MCF 10A (cell line): ENCODE measurements at places on chromosomes 7 and 10.

DNA sequence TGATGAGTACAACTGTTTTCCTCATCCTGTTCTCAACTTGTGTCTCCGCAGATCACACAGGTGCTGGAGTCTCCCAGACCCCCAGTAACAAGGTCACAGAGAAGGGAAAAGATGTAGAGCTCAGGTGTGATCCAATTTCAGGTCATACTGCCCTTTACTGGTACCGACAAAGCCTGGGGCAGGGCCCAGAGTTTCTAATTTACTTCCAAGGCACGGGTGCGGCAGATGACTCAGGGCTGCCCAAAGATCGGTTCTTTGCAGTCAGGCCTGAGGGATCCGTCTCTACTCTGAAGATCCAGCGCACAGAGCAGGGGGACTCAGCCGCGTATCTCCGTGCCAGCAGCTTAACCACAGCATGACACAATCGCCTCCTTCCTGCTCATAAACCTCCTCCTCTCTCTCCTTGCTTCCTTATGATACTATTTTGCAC lies 126.7 kb upstream of the PRSS58 start:
- H3K4me3 ChIP-seq = no peak overlapping the region
- no peaks in the 10 kb centered on the region for H3K27me3 ChIP-seq
- no peaks in the 10 kb centered on the region for H3K36me3 ChIP-seq
- peak; percentile 90 for DNase-seq

DNA sequence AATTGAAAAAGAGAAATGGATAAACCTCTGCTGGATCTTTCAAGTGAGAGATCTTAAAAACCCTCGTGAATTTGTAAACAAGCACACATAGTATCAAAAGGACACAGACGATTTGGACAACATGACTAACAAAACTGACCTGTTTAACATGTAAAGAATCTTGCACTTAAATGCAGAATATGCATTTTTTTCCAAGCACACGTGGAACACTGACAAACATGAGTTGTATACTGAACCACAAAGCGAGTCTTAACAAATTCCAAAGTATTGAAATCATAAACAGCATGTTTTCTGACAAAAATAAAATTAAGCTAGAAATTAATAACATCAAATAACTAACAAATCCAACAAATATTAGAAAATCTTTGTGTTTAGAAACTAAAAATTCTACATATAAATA lies 65.0 kb upstream of the ZNF746 start:
- no peak overlapping the region for H3K27ac ChIP-seq
- H3K36me3 ChIP-seq = peaks cover 13% of the 10 kb centered on the region
- H3K4me3 ChIP-seq = no peak overlapping the region
- no peak for DNase-seq
- peaks cover 26% of the 10 kb centered on the region for H3K4me1 ChIP-seq
- H3K27me3 ChIP-seq = no peaks in the 10 kb centered on the region

- H3K27ac ChIP-seq = no peak overlapping the region
- peak overlapping the region; percentile 75 for H3K4me3 ChIP-seq
- H3K27me3 ChIP-seq = no peaks in the 10 kb centered on the region
- no peak for DNase-seq
These were observed 437.4 kb upstream of the GALNT17 start for GRCh38 chr7:70694434-70694970.

DNA sequence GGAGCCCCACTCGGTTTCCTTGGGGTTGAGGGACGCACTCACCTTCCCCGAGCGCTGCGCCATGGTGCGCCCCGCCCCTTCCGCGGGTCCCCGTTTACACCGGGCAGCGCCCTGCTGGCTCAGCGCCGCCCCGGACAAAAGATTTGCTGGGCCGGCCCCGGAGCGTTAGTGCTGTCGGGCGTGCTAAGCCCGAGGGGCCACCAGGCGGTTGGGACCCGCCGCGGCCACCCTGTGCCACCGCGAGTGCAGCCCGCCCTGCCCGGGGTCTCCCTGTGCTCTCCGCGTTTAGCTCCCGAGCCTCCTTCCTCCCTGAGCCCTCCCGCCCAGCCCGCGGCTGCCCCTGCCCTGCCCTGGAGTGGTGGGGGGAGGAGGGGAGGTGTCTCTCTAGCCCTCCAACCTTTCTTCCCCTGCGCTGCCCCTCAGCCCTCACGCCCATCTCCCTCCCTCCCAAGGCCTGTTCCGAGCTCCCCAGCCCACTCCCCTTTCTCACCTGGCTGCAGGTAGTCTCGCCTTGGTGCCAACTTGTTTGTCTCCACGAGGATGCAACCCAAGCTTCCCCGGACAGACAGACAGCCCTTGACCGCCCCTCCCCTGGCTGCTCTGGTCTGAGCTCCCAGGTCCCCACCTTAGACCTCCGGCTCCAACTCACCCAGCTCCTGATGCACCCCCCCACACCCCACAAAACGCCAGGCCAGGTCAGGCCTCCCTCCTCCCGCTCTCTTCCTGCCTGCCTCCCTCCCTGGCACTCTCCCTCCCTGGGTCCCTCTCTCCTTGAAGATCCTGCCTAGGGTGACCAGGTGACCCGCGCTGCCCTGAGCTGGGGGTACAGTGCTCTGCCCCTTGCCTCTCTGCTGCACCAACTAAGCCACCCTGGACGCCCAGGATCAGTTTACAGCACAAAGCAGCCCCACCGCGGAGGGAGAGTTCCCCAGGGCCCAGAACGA lies at the start of gene CRYGN:
CRYGN (minus strand) TSS at position 287 of the 944 bp plus-strand sequence; CDS start at position 63, 224 bp downstream.
- H3K4me1 ChIP-seq = peaks cover 7% of the 10 kb centered on the region
- H3K36me3 ChIP-seq = no peaks in the 10 kb centered on the region
- no peak within 1 kb of the TSS for H3K27ac ChIP-seq
- peaks cover 10% of the 10 kb centered on the region for H3K27me3 ChIP-seq

DNA sequence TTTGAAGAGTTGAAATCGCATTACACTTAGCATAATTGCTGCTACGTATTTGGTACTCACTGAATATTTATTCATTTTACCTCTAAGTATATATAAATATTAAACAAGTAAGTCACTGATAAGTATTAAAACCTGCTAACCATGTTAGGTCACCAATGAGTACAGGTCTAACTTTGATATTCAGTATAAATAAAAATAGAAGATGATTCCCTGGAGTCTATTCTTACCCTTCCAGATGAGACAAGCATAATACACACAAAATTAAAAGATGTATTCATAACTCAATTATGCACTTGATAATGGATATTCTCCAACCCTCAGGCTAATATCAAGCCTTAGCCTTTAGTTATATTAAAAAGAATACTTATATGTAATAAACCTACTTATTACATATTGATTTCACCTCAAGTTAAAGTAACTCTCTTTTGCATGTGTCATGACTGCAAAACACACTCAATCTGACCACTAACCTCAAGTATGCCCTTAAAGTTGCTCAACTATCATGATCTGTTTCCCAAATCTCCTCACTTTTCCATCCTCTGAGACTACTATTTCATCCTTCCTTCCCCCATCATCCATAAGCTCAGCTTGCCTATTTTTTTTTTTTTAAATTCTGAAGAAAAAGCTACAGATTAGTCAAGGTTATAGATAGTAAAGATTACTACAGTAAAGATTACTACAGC lies 46.8 kb downstream of the IPMK start:
- peak; percentile 16 for DNase-seq
- H3K27me3 ChIP-seq = no peaks in the 10 kb centered on the region
- H3K4me3 ChIP-seq = no peak overlapping the region
- no peak overlapping the region for H3K27ac ChIP-seq
- H3K4me1 ChIP-seq = peaks cover 11% of the 10 kb centered on the region

GRCh38 chr10:124296121-124296812 lies 122.5 kb downstream of the OAT start:
- H3K4me3 ChIP-seq = no peak overlapping the region
- peak; percentile 42 for DNase-seq
- H3K36me3 ChIP-seq = no peaks in the 10 kb centered on the region
- H3K27me3 ChIP-seq = no peaks in the 10 kb centered on the region
- H3K4me1 ChIP-seq = peaks cover 10% of the 10 kb centered on the region

DNA sequence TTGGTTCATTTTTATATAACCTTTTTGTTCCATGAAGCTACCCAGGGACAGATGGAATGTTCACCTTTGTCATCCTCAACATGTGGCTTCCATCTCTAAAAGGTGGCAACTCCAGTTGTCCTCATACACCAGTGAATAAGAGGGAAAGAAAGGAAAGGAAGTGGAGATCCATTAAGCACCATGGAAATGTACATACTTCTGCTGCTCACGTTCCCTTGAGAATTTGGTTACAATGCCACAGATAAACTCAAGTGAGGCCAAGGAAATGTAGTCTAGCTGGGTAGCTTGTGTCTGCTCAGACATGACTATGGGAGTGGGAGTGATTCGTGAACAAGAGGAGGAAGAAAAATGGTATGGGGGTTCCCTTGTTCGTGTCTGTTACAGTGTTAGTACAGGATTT lies 237.1 kb upstream of the FAM3C start:
- H3K4me3 ChIP-seq = no peak overlapping the region
- H3K4me1 ChIP-seq = no peaks in the 10 kb centered on the region
- peaks cover 6% of the 10 kb centered on the region for H3K36me3 ChIP-seq
- H3K27ac ChIP-seq = no peak overlapping the region
- no peak for DNase-seq

GRCh38 chr7:157799076-157799685 lies 462.4 kb downstream of the DNAJB6 start:
- H3K4me1 ChIP-seq = no peaks in the 10 kb centered on the region
- no peak overlapping the region for H3K4me3 ChIP-seq
- H3K36me3 ChIP-seq = peaks cover 14% of the 10 kb centered on the region
- no peak for DNase-seq

- peaks cover 34% of the 10 kb centered on the region for H3K4me1 ChIP-seq
- peak within 1 kb of the TSS; percentile 99 for H3K27ac ChIP-seq
- peaks cover 6% of the 10 kb centered on the region for H3K36me3 ChIP-seq
- peak; percentile 90 for DNase-seq
These were observed at the start of gene ZNF438 for GRCh38 chr10:31031558-31032257. TSS of gene ZNF438 (minus strand) at chr10:31031865. CDS start at chr10:30877034, 154,831 bp downstream.

DNA sequence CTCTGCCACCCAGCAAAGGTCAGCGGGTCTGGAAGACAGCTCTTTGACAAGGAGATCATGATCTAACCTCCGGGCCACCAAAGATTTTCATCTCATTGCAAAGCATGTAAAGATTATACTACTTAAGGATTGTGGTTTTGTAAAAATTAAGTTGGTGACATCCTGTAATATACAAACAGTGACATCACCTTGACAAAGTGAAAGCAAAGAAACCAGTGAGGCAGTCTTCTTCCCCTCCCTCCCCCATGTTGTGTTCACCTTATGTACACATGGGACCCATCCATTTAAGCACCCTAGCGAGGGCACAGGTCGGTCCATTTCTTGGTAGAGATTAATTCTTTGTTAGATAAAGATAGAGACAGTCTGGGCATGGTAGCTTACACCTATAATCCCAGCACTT lies 3.9 kb downstream of the MDH2 start:
- H3K4me3 ChIP-seq = no peak overlapping the region
- no peak overlapping the region for H3K27ac ChIP-seq
- H3K27me3 ChIP-seq = no peaks in the 10 kb centered on the region
- DNase-seq = no peak
- H3K36me3 ChIP-seq = peaks cover 66% of the 10 kb centered on the region

DNA sequence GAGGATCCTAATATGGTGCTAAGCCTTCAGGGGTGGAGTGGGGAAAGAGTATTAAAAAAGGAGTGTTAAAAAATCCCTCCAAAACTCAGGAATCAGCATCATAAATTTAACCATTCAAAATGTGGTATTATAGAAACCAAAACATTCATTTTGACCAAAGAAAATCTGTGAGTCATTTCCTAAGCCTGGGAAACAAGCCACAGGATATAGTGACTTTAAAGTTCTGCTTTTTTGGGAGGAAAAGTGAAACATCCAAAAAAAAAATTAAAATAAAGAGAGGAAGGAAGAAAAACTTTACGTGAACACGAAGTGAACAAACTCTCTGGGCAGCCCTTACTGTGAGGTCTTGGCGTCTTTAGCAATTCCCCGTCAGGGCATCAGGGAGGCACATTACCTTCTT lies 74.0 kb upstream of the GSDME start:
- H3K27me3 ChIP-seq = no peaks in the 10 kb centered on the region
- DNase-seq = peak; percentile 46
- peak overlapping the region; percentile 42 for H3K27ac ChIP-seq
- H3K4me1 ChIP-seq = peaks cover 48% of the 10 kb centered on the region

DNA sequence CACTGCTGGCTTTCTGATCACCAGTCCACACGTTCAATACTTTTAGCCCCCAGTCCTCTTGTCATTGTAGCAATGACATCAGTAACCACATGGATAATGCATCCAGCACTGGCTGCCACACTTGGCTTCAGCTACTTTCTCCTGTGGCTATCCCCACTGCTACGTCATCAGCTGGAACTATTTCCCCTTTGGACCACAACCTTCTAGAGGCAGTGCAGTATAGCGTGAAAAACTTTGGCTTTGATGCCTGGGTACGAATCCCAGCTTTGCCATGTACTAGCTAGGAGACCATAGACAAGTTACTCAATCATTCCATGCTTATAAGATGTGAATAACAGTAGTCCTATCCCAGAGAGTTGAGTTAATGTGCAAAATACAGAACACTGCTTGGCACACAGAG lies 63.2 kb downstream of the CCDC3 start:
- peaks cover 16% of the 10 kb centered on the region for H3K4me1 ChIP-seq
- H3K36me3 ChIP-seq = peaks cover 4% of the 10 kb centered on the region
- H3K4me3 ChIP-seq = no peak overlapping the region
- H3K27ac ChIP-seq = peak overlapping the region; percentile 50
- no peaks in the 10 kb centered on the region for H3K27me3 ChIP-seq
- DNase-seq = no peak

- H3K4me1 ChIP-seq = no peaks in the 10 kb centered on the region
- H3K27me3 ChIP-seq = peaks cover 80% of the 10 kb centered on the region
- DNase-seq = no peak
These were observed 113.4 kb downstream of the POU6F2 start for GRCh38 chr7:39091145-39091544.

- peak overlapping the region; percentile 90 for H3K27ac ChIP-seq
- H3K4me3 ChIP-seq = peak overlapping the region; percentile 69
- DNase-seq = peak; percentile 69
- peaks cover 35% of the 10 kb centered on the region for H3K4me1 ChIP-seq
- peaks cover 77% of the 10 kb centered on the region for H3K36me3 ChIP-seq
These were observed 76.9 kb downstream of the UBE2H start for GRCh38 chr7:129875745-129876411.

DNA sequence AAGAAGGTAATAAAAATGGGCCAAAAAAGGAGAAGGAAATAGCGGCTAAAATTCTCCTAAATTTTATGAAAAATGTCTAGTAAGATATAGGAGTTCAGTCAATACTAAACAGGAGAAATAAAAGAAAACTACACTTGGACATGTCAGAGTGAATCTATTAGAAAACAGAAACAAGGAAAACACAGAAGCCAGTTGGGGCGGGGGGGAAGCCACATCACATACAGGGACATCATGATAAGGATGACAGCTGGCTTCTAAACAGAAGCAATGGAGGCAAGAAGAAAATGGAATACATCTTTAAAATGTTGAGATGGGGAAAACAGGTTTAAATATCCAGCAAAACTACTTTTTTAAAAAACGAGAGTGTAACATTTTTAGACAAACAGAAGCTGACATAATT lies 77.8 kb downstream of the CUBN start:
- H3K4me1 ChIP-seq = peaks cover 4% of the 10 kb centered on the region
- no peaks in the 10 kb centered on the region for H3K27me3 ChIP-seq
- H3K27ac ChIP-seq = no peak overlapping the region
- no peak overlapping the region for H3K4me3 ChIP-seq
- H3K36me3 ChIP-seq = no peaks in the 10 kb centered on the region
- DNase-seq = no peak
